ENCODE measurements at places on chromosomes 6 and 20.

DNA sequence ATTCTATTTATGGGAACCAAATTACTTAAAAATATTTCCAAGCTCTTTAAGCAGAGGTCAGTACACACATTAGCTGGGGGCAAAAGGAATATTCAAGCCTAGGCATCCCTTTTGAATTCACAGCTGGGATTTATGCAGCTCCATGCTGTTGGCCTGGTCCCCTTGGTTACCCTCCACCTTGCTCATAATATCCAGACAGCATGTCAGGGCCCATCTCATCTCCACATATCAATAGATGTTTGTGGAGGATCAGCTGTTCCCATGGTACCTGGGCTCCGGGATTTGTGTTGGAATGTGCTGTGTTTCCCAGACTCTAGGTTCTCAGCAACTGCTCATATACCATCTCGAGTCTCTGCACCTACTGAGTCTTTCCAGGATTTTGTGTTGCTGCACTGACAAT, 534.8 kb downstream of the BMP2 start:
- no peak for DNase-seq

DNA sequence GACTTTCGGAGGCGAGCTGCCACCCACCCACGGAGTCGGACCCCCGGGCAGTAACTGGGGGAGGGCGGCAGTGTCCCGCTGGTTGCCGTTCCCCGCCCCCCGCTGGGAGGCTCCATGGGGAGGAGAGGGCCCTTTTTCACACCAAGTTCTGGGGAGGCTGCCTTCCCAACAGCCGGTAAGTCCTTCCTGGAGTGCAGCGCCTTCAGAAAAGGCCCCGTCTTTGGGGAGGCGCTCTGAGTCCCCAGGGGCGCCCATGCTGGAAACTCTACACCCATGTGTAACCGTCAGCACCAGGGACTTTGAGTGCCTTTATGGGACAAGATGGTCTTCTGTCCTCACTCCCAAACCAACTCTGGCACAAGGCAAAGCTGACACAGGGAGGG, 430 bp upstream of the SOX18 start:
- no peak for DNase-seq

DNA sequence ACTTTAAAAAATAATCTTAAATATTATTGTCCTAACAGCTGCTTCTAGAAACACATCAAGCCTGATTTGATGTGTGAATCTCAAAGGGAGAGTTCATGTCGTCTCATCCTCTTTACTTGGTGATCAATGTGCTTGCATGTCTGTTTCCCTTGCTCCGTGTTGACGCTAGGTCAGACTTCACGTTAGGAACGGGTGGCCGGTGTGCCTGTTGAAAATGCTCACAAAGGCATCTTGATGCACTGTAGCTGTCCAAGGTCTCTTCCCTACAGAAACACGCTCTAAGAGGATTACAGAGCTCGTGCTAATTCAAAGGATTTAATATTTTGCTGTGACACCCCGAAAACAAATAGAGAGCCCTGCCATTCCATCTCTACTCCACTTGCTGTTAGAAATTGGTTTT, 84.6 kb downstream of the ID4 start:
- DNase-seq: no peak

DNA sequence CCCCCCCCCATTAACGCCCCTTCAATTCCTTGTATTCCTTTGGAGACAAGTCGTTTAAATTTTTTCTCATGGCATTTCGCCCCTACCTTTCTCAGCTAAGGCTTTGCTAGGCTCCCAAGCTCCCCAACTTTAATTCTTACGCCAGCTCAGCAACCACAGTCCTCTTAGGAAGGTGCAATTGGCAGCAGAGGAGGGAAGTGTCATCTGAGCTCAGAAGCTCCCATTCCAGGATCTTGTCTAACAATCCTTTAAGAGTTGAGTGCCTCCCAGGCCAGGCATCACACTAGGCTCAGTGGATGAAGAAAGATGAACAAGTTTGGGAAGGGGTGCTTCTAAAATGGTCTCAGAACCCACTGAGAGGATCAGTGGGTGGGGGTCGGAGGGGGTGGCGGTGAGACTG, 131.2 kb upstream of the AKAP12 start:
- DNase-seq: no peak

GRCh38 chr6:17225767-17226630, 55.2 kb upstream of the RBM24 start:
- no peak for DNase-seq

DNA sequence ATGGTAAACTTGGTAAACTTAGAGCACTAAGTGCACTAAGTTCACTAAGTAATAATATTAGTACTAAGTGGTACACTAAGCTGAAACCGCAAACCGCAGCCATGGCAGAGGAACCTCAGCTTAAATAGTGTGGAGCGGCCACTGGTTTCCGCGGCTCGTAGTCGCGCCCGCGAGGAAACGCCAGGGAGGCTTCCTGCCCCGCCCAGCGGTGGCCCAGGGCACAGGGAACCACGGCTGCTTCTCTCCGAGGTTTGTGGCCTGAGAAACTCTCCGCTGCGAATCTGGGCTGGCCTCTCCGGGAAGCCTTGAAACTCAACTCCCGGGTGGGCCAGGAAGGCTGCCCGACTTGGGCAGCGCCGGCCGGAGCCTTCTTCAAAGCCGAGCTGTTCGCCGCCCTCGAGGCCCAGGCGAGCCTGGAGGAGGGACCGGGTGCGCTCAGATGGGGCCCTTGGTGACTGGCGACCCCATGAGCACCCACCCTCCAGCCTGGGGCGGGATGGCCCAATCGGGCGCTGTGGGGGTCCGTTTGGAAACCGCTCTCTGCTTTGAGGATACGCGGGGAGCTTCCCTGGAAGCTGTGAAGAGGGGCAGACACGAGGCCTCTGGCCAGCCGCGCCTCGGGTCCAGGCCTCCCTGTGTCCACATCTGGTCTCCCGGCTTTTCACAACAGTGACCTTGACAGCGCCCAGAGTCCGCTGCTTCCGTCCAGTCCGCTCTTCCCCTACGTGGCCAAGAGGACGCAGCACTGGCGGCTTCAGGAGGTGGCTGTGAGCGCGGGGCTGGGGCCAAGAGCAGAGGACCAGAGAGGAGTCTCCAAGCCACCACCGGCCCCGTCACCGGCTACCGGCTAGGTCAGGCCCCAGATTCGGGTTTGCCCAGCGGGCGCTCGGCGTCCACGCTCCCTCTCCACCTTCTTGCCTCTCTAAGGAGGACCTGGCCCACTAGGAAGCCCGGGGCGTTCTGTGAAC, 25.4 kb upstream of the HLA-E start:
- DNase-seq: no peak

DNA sequence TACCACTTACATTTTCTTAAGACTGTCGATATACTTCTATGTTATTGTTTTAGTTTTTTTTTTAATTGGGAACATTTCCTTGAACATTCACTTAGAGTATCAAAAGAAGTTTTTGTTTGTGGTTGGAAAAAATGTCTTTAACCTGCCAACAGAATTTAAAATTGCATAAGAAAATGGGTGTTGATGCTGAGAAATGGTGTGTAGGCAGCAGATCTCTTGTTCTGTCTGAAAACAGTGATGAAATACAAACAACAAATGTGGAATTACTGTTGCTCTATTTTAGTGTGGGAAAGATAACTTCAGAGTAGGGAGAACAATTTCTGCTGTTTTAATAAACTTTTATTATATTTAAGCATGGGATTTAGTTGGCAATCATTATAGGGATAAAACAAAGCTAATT, 293.5 kb downstream of the CDKAL1 start:
- DNase-seq: no peak

GRCh38 chr20:31835977-31836852, 9.2 kb downstream of the FOXS1 start:
- DNase-seq: no peak

- no peak for DNase-seq
These were observed 439.4 kb downstream of the PHF3 start for GRCh38 chr6:64074981-64075380.

- no peak for DNase-seq
These were observed 12.3 kb upstream of the VSTM2L start for GRCh38 chr20:37890643-37891042.

GRCh38 chr6:97669191-97670031, 386.4 kb upstream of the MMS22L start:
- DNase-seq: no peak

GRCh38 chr6:64037427-64037826, 401.8 kb downstream of the PHF3 start:
- DNase-seq: no peak

- DNase-seq: no peak
These were observed 214.6 kb downstream of the SMOC2 start for GRCh38 chr6:168655462-168656152.

- no peak for DNase-seq
These were observed 510.2 kb downstream of the RNF144B start for GRCh38 chr6:18897350-18897749.

GRCh38 chr6:53926505-53926904, 131.7 kb downstream of the LRRC1 start:
- no peak for DNase-seq

GRCh38 chr6:79536585-79536953, 661 bp downstream of the LCA5 start:
- DNase-seq: no peak

DNA sequence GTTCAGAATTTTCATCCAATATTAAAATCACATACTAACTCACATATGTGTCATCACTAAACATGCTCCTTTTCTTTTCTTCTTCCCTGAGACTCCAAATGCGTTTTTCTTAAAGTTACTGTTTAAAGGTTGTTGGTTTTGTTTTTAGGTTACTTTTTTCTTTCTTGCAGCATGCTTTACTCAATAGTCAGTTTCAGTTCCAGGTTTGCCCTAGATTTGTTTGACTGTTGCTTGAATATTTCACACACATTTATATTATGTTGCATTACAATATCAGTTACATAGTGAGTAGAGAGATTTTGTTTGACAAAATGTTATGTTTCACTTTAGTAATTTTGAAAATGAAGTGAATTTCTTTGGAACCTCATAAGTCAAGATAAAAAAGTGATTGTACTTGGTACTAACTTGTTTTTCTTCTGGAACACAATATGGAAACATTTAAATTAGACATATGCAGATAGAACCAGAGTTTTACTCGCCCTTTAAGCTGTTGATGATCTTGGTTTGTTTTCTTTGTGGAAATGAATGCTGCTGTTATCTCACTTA, 27.3 kb downstream of the FNDC1 start:
- DNase-seq: no peak

GRCh38 chr6:27650620-27651370, 177.9 kb upstream of the ZNF184 start:
- no peak for DNase-seq

- DNase-seq: no peak
These were observed 364.1 kb upstream of the BTBD3 start for GRCh38 chr20:11553603-11554002.

- peak; percentile 32 for DNase-seq
These were observed 59.9 kb upstream of the MAP7 start for GRCh38 chr6:136609873-136610706.

GRCh38 chr20:3658716-3659491, 4.3 kb downstream of the GFRA4 start:
- DNase-seq: no peak

DNA sequence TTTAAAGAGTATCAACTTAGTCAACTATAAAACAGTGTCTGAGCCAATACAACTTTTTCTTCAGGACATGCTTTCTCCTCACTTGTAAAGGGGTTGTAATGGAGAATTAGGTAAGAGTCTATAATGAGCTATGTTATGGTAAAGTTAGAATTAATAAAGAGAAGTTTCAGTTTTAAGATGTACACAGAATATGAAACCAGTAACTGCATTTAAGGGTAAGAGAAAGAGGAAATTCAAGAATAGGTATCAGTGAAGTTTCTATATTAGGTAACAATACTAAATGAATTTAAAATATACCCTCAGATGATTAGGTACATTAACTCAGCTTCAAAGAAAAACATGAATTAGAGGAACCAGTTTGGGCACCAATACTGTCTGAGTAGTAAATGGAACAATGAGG, 1444.3 kb upstream of the ADGRB3 start:
- no peak for DNase-seq

DNA sequence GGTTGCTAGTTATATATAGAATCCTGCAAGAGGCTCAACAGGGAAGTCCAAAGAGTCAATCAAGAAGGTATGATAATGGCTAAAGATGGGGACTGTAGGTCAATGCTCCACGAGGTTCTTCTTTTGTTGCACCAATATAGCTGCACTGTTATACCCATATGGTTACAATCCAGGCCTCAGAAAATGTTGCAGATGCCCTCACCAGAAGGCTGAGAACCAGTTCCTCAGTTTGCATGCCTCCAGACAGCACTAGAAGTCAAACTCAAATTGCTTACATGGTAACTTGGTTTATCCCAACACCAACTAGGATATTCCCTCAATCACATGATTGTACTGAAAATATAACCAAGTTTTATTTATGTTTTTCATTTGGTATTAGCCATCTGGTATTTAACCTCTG, 12.1 kb downstream of the EEF1A1 start:
- DNase-seq: no peak

DNA sequence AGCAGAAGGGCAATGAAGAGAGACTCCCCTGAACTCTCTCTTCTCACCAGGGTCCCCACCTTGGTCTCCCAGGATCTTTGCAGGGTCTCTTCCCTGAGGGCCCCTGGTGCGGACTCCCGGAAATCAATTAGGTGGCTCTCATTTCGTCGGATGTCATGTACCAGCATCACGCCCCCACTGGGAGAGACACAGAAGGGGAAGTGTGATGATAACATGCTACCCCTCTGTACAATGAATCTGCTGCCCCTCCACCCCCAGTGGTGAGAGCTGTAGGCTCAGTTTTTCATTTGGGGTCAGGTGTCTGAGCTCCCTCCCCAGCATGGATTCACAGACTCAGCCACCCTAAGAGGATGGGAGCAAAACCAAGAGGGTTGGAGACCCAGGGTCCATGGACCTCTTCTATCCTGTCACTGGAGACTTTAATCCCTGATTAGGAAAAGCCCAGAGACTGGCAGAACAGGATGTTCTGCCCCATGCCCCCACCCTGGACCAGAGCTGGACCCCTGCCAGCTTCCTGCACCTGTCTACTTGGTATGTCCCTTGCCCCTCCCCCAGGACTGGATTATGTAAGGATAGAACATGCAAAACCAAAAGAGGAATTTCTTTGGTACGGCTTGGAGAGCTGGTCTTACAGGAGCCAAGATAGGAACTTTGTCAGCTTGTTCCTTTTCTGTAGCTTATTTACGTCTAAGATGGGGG, 11.1 kb downstream of the GGT7 start:
- DNase-seq: no peak

DNA sequence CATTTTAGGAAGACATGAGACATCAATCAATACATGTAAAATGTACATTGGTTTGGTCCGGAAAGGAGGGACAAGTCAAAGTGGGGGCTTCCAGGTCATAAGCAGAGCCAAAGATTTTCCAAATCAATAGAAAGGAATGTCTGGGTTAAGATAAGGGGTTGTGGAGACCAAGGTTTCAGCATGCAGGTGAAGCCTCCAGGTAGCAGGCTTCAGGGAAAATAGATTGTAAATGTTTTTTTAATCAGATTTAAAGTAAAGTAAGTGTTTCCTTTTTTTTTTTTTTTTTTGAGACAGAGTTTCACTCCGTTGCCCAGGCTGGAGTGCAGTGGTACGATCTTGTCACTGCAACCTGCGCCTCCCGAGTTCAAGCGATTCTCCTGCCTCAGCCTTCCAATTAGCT, 16.8 kb upstream of the SERPINB9 start:
- DNase-seq: no peak

DNA sequence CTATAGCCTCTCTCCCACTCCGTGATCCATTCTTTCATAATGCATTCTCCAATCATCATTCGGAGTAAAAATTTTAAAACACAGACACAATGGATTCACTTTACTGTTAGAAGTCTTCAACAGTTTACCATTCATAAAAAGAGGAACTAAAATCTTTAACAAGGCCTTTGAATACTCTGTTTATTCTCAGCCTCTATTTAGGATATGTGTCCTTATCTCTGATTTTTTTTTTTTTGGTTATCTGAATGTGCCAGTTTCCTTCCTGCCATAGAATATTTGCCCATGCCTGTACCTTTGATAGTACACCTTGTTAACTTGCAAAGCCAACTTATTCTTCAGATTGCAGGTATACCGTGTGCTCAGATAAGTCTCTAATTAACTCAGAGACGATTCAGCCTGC, 11.1 kb downstream of the CRISP1 start:
- DNase-seq: no peak
